ENCODE measurements at places on chromosomes 16 and 17.

DNA sequence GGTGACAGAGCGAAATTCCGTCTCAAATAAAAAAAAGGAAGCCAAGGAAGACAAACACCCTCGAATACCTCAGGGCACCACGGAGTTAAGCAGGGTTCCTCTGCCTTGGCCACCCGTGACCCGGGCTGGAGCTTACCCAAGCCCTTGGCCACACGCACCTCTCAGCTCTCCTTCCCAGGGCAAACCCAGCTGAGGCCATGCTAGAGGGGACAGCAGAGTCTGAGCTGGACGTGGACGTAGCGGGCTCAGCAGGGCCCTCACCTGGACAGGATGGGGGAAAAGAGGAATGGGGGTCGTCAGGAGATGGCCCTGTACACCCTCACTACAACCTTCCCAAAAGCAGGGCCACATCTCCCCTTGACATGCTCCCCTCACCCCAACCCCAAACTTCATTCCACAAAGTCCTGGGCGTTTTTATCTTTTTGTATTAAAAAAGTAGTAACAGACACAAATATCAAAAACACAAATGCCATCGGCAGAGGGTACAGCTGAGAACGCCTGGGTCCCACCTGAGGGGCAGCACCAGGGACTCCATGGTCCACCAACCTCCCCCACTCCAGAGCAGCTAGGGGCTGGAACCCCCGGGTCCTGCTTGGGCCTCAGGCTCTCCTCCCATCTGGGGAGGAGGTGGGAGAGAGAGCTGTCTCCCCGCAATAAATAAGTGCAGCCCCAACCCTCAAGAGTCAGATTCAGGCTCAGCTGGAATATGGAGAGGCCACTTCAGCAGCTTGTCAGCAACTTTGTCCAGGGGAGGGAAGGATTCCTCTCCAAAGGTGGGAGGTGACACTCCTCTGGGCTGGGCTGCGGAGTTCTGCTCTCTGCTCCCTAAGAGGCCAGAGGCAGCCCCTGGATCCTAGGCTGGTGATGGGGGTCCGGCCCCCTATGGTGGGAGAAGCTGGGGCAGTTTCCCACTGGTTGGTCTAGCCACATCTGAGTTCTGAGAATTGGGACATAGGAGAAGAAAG is 11.9 kb downstream of the PER1 start:
- DNase-seq, result no peak

DNA sequence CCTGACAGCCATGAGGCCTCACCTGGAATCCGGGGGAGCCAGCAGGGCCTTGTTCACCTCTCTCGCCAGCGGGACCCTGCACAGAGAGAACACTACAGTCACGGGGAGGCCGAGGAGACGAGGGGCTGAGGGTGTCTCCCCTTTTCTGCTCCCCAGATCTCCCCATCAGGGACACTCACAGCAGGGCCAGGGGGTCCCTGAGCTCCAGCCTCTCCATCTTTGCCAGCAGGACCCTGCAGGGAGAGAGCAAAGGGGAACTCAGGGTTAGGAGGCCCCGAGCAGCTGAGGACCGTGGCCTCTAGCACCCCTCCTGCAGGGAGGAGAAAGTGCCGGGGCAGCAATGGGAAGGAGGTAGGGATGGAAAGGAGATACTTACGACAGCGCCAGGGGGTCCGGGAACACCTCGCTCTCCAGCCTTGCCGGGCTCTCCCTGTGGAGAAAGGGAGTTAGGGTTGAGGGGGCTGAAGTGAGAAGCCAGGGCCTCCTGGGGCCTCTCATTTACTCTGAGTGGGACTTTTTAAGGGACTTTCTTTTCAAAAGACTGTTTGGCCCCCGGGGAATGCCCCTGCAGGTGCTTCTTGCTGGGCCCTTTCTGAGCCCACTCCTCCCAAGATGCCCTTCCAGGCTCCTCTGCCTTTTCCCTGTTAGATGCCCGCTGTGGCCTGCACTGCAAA is 8.7 kb downstream of the COL1A1 start:
- DNase-seq, result no peak

GRCh38 chr16:14186007-14186794 is 115.1 kb downstream of the MRTFB start:
- DNase-seq, result peak; percentile 69

- DNase-seq, result no peak
These were observed 879.4 kb downstream of the CDH11 start for GRCh38 chr16:64242492-64242891.

- DNase-seq, result no peak
These were observed 104.9 kb upstream of the TBX2 start for GRCh38 chr17:61294777-61295176.

DNA sequence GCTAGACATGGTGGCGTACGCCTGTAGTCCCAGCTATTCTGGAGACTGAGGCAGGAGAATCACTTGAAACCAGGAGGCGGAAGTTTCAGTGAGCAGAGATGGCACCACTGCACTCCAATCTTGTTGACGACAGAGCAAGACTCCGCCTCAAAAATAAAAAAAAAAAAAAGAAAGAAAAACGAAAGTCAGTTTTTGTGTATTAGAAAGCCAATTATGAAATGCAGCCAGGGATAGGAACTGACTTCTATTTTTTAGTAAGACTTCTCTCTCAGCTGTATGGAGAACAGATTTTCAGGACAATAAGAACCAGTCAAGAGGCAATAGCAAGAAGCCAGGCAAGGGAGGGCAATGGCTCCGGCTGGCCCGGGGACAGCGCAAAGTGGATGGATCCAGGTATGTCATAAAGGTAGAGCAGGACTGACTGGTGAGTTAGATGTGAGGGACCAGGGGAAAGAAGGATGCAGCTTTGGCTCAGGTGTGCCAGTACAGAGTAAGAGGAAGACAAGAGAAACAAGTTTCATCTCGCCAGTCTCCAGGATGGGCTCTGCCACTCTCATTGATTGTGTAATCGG is 12.5 kb upstream of the CCL1 start:
- no peak for DNase-seq

- DNase-seq, result no peak
These were observed 2.8 kb upstream of the SPATA2L start for GRCh38 chr16:89704281-89704680.

DNA sequence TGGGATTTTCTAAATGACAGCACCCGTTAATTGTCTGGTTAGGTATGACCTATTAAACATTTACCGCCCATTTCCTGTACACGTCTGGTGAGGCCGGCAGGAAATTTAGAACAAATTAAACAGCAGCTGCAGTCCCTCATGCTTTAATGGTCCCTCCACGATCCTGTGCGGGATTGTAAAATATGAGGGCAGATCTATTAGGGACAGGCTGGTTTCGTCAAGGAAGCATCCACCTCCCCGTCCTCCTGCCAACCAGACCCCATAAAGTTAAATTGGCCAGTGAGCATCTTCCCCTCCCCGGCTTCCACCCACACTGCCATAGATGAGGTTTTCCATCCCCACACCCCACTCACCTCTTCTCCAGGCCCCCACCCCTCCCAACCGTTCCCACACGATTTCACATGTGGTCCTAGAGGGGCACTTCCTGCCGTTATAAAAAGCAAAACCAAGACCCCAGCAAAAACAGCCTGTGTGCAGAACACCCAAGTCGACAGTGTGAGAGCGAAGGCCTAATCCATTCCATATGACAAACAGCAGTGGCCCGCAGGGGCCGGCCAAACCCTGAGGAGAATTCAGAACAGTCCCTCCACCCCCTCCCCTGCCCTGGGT is 331.9 kb downstream of the FOXL1 start:
- no peak for DNase-seq

- DNase-seq, result no peak
These were observed 7.1 kb upstream of the CDH15 start for GRCh38 chr16:89164436-89164835.

DNA sequence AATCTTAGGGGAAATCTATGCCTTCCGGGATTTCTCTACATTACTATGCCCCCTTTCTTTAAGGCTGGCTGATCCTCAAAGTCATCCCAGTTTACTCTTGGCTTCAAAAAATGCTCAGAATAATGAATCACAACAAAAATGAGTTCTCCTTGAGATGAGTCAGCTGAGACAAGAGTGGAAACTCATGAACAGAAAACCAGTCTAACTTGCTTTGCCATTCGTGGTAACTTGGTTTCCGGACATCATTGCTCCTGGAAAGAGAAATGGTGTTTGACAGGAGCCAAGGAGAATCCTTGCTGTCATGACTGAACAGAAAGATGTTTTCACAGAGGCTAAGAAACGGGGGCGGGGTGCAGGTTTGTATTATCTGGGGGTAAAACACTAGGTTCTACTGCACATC is 435.6 kb upstream of the DYNLRB2 start:
- DNase-seq, result no peak

DNA sequence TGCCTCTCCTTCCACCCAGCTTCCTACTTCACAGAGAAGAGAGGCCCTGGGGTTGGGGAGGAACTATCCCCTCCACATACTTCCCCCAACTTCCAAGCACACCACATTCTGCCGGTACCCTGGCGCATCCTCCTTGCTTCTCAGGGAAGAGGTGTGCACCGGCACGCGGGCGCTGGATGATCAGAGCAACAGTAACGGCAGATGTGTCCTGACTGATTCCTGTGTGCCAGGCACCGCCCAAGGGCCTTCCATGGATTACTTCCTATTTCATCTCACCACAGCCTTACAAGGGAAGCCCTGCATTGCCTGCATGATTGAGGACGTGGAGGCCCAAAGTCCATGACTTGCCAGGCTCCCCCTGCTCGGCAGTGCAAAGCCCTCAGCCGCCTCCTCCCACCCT is 21.1 kb upstream of the MLKL start:
- DNase-seq, result no peak

GRCh38 chr16:73056921-73057290 is 9.0 kb upstream of the ZFHX3 start:
- no peak for DNase-seq

DNA sequence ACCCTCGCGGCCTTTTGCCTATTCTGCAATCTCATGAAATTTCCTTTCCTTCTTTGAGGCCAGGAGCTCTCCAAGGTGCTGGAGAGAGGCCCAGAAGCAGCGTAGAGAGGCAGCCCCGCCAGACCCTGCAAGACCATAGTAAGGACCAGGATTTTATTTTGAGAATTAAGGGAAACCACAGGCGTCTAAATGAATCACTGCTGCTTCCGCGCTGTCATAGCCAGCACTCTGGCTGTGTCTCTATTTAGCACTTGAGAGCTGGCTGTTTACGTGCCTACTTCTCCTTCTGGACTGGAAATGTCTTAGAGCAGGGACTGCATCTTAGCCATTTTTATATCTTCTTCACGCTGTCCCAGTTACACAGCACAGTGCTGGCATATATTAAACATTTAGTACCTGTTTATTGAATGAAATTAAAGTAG is 37.6 kb upstream of the PIRT start:
- DNase-seq, result peak; percentile 24
